Skeletal muscle cell (primary cell): ENCODE measurements at places on chromosomes 7 and 10.

DNA sequence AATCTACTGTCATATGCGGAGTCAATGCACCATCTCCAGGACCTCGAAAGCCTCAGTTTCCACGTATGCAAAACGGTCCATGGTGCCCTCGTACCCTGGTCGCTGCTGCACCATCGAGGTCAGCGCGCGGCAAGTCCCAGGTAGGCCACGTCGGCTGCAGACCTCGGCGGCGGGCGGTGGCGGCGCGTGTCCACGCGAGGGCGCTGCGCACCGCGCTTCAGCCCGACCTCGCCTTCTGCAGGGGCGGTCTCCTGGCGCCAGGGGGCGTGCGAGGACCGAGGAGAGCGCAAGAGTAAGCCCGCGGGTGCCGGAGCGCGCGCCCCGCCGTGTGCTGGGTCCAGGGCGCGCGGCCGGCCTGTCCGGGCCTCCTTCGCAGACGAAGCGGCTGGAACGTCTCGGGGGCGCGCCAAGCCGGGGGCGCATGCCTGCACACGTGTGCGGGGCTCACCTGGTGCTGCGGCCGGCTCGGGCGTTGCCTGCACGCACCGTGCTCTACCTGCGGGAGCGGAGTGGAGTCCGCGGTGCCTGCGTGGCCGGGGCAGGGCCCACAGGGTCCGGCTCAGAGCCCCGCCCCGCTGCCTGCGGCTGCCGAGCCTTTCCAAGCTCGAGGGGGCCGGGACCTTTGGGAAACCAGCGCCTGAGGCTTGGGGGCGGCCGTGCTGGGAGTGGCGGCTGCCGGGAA, 54.0 kb downstream of the GLRX3 start:
- DNase-seq: peak; percentile 41

GRCh38 chr7:141145630-141145982, 71.7 kb downstream of the TMEM178B start:
- DNase-seq: no peak

GRCh38 chr7:18363751-18364380, 131.7 kb upstream of the HDAC9 start:
- no peak for DNase-seq

DNA sequence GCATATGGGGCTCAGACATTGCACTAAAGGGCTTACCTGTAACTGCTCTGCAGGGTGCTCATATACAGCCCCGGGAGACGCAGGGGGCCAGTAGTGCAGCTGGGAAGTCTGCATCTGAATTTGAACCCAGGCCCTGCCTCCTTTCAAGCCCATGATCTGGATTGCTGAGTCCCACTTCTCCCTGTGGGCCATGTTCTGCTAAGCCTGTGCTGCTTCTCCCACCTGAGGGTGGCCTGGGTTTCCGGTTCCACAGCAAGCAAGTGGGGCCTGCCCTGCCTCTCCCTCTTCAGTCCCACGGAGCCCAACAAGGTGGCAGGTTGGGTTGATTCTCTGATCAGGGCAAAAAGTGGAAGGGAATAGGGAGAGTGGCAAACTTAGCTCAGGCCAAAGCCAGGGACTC, 56.6 kb upstream of the GDF10 start:
- DNase-seq: no peak

DNA sequence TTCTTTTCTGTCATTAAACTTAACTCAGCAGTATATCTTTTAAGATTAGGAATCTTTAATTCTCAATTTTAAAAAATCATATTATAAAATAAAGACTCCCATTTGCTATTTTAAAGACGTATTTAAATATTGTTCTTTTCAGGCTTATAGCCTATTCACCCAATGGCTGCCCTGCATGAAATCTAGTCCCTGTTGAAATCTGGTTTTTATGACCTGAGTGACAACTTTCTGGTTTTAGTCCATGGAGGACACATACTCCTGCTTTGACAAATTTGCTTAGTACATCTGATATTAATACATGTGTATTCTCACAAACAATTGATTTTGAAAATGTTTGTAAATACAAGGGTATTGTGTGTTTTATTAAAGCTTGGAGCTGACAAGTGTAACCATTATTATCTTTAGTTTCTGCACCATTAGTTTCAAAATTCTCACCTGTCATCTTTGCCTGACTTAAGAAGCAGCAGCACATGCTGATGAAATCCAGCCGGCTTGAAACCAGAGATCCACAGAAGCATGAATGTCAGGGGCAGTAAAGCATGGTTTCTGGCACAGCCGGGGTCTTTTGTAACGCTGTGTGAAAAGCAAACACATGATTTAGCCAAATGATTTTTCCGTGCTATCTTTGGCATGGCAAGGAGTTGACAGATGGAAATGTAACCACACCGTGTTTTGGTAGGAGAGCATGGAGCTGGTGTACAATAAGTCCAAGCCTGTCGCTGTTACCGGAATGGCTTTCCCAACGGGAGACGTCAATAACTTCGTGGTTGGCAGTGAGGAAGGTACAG, 262.8 kb downstream of the DYNC1I1 start:
- no peak for DNase-seq

- peak; percentile 3 for DNase-seq
Measured at GRCh38 chr7:38796626-38797501, 112.1 kb downstream of the VPS41 start.

DNA sequence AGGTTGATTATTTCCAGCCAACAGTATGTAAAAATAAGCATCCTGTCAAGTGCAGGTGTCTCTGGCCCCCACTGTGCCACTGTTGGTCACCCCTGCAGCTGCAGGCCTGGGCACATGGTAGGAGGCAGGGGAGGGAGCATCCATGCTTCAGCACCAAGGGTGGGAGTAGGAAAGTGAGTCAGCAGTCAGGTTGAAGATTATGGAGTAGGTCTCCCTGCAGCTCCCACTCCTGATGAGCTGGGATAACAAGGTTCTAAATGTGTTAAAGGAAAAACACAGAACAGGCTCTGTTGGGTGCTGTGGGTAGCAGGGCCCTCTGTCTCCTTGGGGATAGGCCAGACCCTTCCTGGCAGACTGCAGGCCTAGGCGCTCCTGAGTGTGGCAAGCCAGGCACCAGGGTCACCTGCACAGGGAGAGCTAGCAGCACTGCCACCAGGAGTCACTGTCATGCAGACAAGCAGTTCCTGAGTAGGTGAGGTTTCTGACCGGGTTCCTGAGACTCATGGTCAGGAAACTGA, 59.3 kb downstream of the NUDCD3 start:
- DNase-seq: no peak
